Activated CD4-positive, alpha-beta T cell treated with anti-CD3 and anti-CD28 coated beads, Interleukin-2, amount 50 U/mL, for 16 hours (primary cell): ENCODE measurements at places on chromosomes 1 and 21.
A peak's percentile ranks its signal among the peaks of the same experiment; 100 is the strongest.

DNA sequence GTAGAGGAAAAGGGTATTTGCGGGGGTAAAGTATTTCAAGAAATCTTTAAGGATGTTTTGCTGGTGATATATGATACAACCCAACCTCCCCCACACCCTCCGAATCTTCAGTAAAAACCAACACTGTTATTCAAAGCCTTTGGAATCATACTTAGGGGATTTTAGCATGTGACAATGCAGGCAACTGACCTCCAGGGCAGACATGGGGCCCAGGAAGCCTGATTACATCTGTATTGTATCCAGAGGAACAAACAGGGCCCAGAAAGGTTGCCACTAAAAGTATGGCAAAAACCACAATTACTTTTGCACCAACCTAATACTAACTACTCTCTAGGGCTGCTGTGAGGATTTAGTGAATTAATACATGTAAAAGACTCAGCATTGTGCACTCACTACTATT, 43.9 kb upstream of the CNN3 start:
- no peak for DNase-seq

DNA sequence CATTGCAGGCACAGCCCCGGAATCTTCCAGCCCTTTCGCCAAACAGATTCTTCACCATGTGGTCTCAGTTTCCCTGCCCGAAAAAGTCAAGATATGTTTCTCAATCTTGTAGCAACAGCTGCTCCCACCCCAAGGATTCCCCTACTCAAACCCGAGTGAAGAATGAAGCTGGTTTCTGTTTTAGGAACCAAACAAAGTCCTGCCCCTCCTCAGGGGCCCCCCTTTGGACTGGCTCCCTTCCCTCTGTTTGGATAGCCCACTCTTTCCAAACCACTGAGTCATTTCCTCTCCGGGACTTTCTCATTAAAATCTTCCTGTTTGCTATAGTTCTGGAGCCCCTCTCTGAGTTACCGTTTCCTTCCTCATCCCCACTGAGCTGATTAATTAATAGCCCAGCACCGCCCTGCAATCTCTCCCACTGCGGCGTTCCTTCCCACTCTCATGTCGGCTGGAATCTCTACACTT, 100.9 kb downstream of the TSEN15 start:
- no peak for DNase-seq

DNA sequence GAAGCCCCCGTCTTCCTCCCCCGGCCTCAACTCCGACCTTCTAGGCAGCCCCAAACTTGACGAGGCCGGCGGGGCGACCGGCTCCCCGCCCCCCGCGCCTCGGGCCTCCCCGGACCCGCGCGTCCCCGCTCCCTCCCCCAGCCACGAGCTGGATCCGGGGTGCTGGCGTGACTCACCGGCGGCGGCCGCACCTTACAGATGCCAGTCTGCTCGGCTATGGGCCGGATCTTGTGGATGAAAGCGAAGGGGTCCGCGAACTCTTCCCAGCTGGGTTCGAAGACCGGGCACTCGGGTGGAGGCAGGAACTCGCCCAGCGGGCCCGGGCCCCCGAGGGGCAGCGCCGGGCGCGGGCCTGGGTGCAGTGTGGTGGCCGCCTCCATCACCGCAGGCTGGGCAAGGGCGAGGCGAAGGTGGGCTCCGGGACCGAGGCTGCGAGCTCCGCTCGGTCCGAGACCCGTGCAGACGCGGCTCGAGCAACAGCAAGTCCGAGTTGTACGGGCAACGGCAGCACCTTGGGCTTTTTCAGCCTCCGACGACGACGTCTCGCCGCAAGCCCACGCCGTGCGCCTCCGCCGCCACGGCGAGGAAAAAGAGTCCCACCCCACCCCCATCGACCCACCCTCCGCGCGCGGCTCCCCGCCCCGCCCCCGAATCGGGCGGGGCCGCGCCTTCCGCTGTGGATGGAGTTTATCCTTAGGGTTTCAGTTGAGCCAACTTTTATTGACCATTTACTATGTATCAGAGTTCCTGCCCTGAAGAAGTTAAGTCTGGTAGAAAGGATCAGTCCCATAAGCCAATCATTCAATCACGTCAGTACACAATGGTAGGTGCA, at the start of gene KDM5B:
Gene KDM5B, minus strand, starts transcription at position 496 of the 832 bp plus-strand sequence. Its CDS starts 116 bp downstream, at position 380.
- DNase-seq = peak; percentile 63

DNA sequence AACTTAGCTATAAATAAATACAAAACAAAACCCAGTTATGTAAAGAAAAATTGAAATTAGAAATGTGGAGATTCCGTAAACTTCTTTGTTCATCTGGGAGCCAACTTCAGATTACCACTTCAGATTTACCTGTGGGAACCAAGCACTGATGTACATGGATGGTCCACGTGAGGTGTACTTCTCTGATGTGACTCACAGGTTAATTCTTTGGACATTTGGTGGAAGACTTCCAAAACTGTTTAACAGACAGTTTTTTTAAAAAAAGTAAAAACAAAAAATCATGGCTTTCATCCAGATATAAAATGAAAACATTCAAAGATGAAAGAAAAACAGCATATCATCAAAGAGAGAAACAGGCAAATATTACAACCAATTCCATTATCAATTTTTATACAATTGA, 92.0 kb downstream of the MAST2 start:
- DNase-seq = no peak

DNA sequence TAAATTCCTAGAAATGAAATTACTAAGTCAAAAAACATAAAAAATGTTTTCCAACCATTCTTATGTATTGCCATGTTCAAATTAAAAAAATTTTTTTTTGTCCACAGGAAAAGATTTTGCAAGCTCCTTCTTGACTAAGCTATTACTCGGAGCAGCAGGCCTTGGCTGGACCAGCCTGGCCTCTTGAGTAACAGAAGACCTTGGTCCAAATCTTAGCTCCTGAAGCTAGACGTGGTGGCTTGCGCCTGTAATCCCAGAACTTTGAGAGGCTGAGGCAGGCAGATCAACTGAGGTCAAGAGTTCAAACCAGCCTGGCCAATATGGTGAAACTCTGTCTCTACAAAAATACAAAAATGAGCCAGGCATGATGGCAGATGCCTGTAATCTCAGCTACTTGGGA, 77.6 kb downstream of the CLSTN1 start:
- DNase-seq = no peak

DNA sequence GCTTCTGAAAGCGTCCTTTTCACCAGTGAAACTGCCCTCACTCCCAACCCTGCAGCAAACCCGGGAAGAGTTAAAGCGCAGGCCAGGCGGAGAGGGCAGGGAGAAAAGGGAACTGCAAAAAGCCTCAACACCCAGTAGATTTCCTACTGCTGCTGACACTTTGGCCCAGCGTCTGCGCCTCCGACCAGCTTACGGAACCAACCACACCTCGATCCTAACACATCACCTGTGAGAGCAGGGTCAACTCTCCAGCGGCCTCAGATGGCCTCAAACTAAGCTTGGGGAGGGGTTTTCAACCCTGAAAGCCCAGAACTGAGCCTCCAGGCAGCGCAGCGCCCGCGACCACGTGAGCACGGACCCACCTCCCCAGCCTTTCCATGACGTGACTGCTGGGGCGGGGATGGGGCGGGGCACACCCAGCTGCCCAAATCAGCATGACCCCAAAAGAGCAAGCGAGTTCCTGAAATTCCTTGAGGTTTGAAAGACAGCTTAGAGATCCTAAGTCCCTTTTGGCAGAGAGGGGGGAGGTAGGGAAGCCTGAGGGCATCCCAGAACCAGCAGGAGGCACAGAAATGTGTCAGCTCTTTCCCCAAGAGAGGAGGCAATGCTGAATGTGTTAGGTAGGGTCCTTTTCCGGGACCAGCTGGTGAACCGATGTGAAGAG, 59.1 kb downstream of the ITPKB start:
- DNase-seq = peak; percentile 71

- DNase-seq = peak; percentile 89
These were observed 277.3 kb upstream of the FMN2 start for GRCh38 chr1:239814306-239814881.

GRCh38 chr1:150383631-150384324, 19.8 kb downstream of the RPRD2 start:
- DNase-seq = no peak
